Stimulated activated CD4-positive, alpha-beta T cell treated with anti-CD3 and anti-CD28 coated beads, TNF-alpha, amount 100 ng/mL, for 1 hour (primary cell): ENCODE measurements at places on chromosomes 2 and 18.

DNA sequence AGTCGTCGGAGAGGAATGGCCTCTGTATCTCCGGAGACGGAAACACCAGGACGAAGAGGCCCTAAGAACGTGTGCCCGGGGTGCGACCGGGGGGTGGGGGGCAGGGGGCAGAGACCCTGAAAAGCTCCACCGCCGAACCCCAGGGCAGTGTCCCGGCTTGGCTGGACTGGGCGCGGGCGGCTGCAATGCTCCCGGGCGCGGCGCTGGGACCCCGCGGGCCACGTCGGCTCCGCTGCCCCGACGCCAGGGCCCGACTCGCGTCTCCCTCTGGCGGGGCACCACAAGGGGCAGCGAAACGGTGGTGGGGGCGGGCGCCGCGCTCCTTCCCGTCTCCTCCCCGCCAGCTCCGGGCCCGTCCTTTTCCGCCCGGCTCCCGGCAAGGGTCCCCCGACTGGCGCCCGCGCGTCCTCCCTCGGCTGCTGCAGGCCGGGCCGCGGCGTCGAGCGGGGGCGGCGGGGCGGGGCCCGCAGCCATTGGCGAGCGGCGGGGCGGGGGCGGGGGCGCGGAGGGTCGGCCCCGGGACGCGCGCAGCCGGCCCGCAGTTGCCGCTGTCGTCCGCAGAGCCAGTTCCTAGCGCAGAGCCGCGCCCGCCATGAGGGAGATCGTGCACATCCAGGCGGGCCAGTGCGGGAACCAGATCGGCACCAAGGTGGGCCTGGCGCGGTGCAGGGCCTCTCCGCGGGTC, at the start of gene TUBB6:
TUBB6 (plus strand) TSS at position 541 of the 685 bp plus-strand sequence; CDS start at position 593, 52 bp downstream.
- DNase-seq: no peak

DNA sequence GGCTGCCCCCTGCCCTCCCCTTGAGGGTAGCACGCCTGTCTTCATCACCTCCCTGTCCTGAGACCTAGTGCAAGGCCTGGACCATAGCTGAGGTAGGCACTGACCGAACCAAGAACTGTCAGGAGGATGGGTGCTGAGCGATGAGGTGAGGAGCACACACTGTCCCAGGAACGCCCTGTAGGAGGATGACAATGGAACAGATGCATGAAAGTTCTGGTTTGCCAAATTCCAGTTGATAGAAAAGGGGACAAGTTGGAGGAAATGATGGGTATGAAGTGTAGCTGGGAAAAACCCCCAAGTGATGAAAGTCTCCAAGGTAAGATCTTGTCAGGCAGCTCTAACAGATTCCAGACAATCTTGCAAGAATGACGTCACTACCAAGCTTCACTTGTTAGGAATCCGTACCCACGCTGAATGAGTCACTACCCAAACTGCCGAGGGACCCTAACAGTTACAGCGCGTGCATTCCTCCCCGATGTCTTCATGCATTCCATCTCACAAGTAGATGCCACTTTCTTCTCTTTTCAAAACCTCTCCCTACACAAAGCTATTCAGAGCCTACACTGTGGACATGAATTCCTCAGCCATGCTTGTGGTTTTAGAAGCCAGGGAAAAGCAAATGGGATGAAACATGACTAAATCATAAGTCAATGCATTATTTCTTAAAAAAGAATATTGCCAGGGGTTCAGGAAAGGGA, 27.6 kb downstream of the MRPL33 start:
- no peak for DNase-seq

DNA sequence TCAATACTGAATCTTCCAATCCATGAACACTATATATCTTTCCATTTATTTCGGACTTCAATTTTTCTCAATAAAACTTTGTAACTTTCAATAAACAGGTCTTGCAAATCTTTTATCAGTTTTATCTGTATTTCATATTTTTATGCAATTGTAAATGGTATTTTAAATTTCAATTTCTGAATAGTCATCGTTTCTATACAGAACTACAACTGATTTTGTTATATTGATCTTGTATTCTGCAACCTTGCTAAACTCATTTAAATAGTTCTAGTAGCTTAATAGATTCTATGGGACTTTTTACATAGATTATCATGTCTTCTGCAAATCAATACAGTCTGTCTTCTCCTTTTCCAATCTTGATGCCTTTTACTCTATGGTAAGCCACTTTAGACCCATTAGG, 90.4 kb downstream of the FAM228A start:
- DNase-seq: no peak

- no peak for DNase-seq
Observed at GRCh38 chr18:9860682-9861081, 25.1 kb upstream of the TXNDC2 start.

DNA sequence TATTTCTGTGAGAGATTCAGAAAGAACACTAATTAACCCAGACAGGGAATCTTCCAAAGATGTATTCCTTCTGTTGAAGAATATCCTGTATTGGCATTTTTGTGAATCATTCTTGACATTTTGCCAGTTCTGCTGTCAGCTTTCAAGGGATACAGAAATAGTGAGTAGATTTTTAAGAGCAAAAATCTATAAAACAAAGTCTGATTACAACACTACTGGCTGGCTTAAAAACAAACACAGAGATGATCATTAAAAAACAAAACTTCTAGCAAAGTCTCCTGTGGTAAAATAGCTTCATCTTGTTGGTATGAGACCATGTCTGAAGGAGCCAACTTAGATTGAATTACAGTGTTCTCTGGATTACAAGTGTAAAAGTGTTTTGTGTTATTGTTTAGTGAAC, 866.3 kb upstream of the KLHL29 start:
- no peak for DNase-seq

- DNase-seq: no peak
Observed at GRCh38 chr2:186486651-186487647, 889 bp downstream of the ZC3H15 start.

DNA sequence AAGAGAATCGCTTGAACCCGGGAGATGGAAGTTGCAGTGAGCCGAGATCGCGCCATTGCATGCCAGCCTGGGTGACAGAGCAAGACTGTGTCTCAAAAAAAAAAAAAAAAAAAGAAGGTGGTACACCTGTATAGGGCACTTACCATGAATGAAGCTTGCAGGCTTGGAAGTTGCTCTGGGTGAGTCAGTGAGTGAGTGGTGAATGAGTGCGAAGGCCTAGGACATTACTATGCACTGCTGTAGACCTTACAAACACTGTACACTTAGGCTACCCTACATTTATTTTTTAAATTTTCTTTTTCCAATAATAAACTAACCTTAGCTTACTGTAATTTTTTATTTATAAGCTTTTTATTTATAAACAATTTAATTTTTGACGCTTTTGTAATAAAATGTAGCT, 78.4 kb upstream of the ATG16L1 start:
- no peak for DNase-seq

GRCh38 chr18:78330766-78331165, 648.9 kb upstream of the SALL3 start:
- DNase-seq: no peak

DNA sequence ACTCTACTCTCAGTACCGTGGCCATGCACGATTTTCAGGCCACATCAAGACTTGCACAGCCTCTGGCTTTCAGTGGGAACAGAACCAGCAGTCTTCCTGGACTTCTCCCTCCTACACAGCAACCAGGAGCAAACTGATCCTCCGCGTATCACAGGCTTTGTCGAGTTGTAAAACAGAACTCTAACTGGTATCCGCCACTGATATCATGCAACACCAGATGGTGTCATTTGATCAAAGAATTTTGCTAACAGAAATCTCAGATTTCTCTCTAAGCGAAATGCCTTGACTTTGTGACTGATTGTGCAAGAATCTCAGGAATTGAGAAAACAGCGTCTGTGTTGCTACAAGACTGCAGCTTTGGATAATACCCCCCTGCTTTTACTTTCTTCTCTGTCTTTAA, 85.7 kb downstream of the COPS8 start:
- no peak for DNase-seq

DNA sequence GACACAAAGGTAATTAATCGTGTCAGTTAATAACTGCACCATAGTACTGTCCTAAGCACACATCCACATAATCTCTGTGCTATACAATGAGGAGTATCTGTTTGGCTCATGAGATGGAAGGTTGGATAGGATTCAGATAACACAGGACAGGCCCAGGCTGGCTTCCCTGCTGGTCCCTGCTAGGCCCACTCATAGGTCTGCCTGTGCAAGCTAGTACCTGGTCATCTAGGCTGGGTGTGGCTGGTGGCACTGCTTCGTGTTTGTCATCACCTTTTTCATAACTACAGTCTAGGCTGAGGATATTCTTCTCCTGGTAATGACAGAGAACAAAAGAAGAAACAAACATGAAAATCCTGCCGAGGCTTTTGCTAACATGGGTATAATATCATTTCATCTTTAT, 392.8 kb downstream of the TRIB2 start:
- no peak for DNase-seq

GRCh38 chr2:23588106-23588505, 203.1 kb downstream of the KLHL29 start:
- no peak for DNase-seq

DNA sequence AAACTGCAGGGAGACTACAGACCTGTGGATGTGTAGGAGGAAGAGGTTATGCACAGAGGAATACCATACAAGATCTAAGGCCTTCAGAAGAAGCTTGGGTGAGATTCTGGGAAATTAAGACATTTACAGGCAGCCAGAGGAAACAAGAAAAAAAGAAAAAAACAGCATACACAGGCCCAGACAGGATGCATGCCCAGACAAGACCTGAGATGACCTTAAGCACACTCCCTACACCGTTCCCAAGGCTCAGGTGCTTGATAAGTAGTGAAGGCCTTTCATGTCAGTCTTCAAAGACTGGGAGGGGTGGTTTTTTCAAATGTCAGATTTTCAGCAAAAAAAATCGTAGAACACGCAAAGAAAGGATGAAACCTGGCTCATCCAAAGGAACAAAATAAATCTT, 83.0 kb downstream of the CCDC138 start:
- no peak for DNase-seq

DNA sequence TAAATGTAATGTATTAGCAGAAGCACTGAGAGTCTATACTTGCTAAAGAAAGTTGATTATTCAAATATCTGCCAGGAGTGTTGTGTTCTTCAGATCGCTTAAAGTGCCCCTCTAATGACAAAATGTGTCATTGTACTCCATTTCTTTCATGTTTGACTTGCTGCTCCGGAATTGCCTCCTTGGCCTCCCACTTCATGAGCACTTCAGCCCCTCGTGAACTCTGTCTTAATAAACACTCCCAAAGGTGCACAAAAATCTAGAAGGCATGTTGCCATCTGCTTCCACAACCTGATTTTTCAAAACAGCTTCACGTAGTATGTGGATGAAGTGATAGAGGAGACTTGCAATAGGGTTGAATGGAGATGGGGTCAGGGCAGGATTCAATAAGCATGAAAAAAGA, 396.1 kb downstream of the TDRD15 start:
- DNase-seq: no peak

DNA sequence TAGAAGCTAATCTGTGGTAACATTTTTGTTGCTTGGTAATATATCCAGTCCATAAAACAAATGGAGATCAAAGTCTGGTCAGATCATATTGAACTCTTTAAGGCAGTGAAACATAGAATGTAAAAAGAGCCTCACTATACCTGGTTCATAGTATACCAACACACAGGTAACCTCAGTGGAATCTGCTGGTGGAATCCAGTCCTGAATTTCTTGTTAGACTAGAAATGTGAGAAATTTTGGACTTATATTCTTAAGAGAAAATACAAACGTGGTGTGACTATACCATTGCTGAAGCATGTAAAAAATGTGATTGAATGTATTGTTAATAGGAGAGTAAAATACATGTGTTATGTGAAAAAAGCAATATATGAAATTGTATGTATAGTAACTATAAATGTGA, 46.1 kb upstream of the GRHL1 start:
- no peak for DNase-seq

DNA sequence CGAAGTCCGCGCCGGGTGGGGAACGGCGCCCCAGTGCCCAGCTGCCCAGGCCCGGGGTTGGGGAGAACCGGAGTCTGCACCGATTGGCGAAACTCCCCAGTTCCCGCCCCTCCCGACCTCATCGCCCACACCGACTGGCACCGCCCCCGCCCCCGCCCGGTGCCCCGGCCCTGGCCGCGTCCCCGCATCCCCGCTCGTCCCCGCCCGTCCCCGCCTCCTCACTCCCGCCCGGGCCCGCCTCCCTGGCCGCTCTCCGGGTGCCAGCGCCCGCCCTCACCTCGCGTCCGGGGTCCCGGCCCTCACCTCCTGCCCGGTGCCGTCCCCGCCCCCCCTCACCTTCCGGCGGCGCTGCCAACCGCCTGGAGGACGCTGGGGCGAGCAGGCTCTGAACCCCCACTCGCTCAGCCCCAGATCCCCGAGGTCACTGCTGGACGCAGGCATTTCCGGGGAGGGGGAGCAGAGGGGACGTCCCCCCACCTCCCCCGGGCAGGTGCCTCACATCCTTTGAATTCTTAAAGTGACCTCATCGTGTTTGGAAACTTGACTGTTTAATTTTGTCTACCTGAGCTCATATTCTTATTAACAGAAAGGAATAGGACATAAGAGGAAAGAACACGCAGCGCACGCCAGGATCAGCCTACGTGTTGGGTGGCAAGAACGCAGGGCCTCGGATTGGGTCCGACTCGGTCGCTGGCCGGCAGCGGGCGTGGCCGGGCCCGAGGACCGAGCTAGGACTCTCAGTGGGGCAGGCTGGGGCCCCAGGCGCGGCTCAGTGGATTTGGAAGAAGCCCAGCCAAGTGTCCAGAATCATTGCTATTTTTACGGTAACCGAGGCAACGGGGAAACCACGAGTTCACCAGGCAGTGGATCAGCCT, at the start of gene FAM110C:
FAM110C (minus strand) TSS at position 35 of the 875 bp plus-strand sequence. CDS start 120 bp downstream, outside the sequence.
- DNase-seq: no peak

DNA sequence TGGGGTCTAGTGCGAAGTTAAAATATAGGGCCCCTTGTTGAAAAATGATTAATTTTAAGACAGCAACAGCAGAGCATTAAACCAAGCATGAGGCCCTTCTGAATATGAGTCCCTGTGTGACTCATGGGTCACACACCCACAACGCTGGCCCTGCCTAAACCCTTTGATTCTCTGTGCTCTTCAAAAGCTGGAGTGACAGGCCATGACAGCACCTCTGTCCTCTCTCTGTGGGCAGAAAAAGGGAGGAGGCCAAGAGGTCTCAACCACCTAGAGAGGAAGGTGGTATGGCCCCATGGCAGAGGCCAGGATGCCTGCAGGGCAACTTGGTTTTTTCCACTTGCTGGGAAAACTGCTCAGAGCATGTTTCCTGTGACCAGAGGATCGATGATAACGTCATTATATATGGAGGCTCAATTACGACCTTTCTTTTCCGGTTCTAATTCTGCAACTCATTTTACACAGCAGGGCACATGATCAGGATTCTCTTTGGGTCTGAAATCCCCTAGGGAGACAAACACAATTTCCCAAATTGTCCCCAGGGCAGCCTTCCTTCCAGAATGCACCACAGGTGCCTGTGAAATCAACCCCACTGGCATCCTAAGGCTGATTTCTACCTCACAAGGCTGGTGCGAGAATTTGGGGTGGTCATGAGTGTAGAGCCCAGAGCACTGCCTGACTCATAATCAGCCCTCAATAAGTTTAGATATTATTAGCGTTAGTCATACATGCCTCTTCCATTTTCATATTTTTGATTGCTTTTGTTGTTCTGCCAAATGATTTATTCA, 102.0 kb upstream of the PPP1CB start:
- no peak for DNase-seq

DNA sequence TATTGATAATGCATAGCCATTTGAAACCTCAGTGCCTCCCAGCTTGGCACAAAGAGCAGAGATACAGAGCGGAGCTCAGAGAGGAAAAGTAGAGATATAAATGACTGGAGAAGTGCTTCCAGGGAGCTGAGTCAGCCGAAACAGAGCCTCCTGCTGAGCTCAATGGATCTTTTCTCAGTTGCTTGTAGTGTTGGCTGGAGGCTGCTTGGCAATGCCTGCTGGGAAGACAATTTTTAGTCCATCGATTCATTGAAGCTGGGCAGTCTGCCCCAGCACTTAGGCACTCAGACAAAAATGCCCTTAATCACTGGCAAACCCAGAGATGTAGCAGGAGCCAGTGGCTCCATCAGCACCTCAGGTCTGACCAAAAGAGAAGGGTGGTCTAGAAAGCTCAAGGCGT, 81.3 kb upstream of the SETBP1 start:
- DNase-seq: no peak
